Activated T-helper 1 cell treated with anti-CD3 and anti-CD28 coated beads, Interleukin-2, amount 50 U/mL, for 16 hours (primary cell): ENCODE measurements at places on chromosomes 16 and 17.

DNA sequence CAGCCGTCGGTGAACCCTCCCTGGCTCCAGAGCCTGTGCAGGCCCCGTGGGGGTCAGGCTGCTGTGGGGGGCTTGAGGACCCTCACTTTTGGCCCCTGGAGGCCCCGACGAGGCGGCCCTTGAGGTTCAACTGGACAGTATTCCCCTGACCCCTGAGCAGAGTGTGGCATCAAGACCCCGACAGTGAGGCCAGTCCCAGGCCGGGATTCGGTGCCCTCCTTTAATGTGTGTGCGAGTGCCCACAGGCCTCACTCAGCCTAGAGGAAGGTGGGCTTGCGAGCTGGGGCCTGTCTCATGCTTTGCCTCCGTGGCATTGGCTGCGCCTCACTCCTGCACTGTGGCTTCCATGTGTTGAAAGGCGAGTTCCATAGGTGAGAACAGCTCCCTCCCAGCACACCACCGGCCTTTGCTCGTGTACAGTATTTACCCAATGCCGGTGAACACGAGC is 94.5 kb downstream of the METRNL start:
- DNase-seq = no peak

DNA sequence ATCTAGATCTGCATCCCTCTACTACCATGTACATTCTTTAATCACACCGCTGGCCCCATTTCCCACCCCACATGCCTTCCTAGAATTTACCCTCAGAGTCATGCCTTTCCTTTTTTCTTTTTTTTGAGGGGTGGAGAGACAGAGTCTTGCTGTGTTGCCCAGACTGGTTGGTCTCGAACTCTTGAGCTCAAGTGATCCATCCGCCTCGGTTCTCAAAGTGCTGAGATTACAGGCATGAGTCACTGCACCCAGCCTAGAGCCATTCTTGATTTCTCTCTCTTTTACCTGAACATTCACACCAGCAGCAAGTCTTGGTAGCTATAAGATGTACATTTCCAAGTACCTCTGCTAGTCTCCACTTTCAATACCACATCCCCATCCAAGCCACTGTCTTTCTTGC is 2.1 kb downstream of the PAGR1 start:
- no peak for DNase-seq

DNA sequence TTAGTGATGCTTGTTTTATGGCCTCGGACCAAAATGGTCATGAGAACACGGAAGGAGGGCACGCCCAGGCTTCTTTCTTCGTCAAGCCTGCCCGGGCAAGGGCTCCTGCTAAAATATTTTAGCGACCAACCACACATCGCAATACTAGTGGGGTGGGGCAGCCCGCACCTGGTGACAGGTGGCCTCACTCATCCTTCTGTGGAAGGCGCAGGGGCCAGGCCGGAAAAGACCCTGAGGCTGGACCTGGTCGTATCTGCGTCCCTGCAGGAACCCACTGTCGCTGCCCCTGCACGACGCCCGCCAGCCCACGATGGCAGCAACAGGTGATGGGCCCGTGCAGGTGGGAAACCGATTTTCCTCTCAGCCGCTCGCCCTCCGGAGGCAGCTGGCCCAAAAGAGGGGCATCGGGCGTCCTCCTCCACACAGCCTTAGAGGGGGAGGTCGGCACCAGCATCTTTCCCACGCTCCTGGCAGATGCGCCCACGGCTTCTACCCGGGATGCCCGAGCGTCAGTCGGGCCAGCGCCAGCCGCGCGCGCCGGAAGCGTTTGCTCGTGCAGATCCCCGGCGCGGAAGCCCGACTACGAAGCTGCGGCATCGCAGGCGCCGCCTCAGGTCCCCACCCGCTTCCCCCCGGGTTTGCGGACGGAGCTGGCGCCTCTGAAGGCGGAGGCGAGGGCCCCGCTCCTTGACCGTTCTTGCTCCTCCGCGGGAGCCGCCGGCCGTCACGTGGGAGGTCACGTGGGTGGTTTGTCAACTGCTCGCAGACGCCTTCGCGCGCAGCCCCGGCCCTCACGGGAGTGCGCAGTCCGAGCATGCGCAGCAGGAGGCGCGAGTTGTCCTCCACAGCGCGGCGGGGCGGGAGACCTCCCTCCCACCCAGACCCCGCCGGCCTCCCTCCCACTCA is 22.8 kb upstream of the FOXK2 start:
- DNase-seq = peak; percentile 70

DNA sequence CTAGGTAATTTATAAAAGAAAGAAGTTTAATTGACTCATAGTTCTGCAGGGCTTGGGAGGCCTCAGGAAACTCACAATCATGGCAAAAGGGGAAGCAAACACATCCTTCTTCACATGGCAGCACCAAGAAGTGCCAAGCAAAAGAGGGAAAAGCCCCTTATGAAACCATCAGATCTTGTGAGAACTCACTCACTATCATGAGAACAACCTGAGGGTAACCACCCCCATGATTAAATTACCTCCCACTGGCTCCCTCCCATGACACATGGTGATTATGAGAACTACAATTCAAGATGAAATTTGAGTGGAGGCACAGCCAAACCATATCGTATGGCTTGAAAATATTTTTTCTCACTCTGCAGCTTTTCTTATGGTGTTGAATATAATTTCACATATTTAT is 151.7 kb downstream of the ANKFN1 start:
- no peak for DNase-seq

GRCh38 chr16:78836802-78837491 is 737.5 kb downstream of the WWOX start:
- DNase-seq = no peak

DNA sequence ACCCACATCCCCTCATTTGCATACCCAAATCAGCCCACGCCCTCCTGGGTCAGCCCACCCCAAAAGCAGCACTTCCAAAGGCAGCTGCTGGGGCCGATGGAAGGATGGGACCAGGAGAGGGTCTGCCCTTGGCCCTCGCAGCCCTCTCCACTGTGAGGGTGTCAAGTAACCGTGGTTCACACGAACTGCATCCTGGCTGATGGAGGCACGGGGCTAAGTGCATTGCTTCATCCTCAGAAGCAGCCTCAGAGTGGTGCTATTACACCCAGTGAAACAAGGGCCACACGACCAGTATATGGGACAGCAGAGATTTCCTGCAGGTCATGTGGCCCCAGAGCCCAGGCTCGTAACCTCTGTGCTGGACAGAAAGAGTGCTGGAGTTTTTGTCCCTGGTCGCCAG is 13.2 kb upstream of the ATP2A3 start:
- no peak for DNase-seq

- DNase-seq = no peak
These were observed 76.0 kb downstream of the IRX3 start for GRCh38 chr16:54210452-54211125.

DNA sequence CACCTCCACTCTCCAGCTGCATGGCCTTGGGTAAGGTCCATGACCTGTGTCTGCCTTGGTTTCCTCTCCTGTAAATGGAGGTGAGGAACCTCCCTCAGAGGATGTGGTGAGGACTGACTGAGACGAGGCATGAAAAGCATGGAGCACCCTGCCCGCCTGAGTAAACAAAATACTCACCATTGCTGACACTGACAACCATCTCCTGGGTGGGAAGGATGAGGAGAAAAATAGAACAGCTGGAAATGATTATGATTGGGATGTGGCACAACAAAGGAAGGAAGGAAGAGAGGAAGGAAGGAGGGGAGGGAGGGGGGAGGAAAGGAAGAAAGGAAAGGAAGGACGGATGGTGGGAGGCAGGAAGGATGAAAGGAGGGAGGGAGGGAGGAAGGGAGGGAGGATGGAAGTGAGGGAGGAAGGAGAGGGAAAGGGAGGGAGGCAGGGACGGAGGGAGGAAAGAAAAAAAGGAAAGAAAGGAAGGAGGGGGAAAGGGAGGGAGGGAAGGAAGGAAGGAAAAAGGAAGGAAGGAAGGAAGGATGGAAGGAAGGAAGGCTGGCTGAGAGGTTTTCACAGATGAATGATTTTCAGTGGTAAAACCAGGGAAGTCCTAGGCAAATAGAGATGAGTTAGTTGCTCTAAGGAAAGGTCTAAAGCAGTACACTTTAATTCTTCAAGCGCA is 276.5 kb upstream of the XYLT1 start:
- DNase-seq = no peak

GRCh38 chr16:67302970-67303369 is 23.6 kb downstream of the KCTD19 start:
- no peak for DNase-seq

DNA sequence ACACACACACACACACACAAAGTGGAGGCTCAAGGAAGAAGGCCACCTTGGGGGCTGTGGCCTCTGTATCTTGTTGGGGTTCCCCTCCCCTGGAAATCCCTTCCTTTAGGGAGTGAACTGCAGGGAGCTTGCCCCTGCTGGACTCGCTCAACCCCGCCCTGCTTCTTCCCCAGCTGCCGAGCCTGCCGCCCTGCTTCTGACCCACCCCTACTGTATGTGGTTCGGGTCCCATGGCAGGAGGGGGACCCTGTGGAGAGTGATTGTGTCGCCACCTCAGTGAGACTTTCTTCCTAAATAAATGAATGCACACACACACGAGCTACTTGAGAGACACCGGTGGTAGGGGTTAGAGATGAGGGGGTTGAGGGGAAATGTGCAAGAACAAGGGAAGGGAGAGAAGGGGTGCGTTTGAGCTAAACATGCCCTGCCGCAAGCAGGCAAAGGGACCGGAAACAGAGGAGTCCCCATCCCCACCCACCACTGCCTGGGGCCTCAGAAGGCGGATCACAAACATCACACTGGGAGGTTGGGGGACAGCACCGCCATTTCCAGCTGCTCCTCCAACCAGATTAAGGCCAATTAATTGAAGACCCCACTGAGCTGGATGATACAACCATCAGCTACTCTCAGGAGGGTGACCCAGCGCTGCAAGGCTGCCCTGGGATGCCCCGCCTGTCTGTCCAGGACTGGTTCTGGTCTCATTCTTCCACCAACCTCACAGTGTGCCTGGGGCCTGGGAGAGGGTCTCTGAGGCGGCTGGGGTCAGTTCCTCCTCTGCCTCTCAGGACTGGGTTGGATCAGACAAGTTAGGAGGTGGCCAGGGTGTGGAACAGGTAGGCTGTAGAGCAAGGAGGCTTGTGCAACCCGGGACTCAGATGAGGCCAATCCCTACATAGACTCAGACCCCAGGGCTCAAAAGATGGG is 98.9 kb downstream of the SDK2 start:
- no peak for DNase-seq

GRCh38 chr16:74710401-74710800 is 9.7 kb upstream of the MLKL start:
- no peak for DNase-seq

GRCh38 chr17:50986989-50987660 is 121.0 kb upstream of the TOB1 start:
- DNase-seq = no peak

DNA sequence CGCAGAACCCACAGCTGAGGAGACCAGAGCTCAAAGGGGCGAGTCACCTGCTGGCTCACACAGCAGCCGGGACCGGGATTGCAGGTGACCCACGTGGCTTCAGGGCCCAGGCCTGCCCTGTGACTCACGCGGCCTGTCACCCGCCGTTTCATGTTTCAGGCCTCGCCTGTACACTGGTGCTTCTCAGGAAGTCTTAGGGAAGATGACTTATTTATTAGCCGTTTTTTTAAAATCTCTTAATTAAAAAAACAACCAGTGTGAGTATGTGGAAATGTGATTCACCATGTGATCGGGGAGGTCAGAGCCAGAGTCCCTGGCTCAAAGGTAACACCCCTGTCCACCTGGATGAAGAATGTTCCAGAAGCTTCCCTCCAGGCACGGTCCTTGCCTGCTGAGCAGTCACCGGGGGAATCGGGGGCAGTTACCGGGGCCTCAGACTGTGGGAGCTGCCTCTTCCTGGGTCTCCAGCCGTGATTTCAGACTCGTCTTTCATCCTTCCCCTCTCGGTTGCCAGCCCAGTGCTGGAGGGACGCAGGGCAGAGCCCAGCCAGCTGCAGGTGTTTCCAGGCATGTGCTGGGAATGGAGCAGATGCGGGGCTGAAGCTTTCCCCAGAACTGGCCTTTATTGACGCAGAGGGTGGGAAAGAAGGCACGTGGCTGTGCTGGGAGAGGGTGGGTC is 49.3 kb downstream of the CMIP start:
- no peak for DNase-seq

GRCh38 chr16:53781023-53781605 is 77.2 kb downstream of the FTO start:
- no peak for DNase-seq

- no peak for DNase-seq
These were observed 173.6 kb downstream of the IRF8 start for GRCh38 chr16:86072328-86073102.

- peak; percentile 36 for DNase-seq
These were observed 6.1 kb downstream of the MT1H start for GRCh38 chr16:56675685-56676210.

- no peak for DNase-seq
These were observed 918.4 kb upstream of the SOX9 start for GRCh38 chr17:71202449-71202848.

DNA sequence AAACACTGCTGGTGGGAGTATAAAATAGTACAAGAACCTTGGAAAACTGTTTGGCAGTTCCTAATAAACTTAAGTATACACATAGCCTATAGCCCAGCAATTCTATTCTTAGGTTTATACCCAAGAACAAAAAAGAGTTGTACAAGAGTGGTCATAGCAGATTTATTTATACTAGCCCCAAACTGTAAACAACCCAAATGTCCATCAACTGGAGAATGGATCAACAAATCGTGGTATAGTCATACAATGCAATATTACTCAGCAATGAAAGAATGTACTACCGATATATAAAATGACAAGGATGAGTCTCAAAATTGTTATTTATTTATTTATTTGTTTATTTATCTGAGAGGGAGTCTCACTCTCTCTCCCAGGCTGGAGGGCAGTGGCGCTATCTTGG is 23.1 kb downstream of the GNGT2 start:
- DNase-seq = no peak

- DNase-seq = no peak
These were observed 42.0 kb downstream of the TNFRSF13B start for GRCh38 chr17:16929757-16930520.

GRCh38 chr17:49404361-49404760 is 10.3 kb downstream of the PHB1 start:
- DNase-seq = no peak

GRCh38 chr17:14310101-14310500 is 9.2 kb downstream of the HS3ST3B1 start:
- DNase-seq = no peak

DNA sequence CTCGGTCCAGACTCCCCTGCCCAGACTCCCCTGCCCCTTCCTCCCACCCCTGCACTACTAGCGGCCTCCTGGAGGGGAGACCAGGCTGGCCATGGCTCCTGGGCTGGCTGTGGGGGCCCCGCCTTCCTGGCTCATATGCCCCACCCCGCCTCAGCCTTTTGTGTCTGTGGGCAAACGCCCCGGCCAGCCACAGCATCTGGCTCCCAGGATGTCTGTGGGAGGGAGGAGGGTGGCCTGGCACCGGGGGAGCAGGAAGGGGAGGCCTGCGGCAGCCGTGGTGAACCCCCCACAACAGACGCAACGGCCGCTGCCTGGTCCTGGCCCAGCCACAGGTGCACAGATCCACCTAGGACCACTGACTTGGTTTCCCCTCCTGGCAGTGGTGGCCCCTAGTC is 32.9 kb downstream of the BAHCC1 start:
- DNase-seq = no peak

DNA sequence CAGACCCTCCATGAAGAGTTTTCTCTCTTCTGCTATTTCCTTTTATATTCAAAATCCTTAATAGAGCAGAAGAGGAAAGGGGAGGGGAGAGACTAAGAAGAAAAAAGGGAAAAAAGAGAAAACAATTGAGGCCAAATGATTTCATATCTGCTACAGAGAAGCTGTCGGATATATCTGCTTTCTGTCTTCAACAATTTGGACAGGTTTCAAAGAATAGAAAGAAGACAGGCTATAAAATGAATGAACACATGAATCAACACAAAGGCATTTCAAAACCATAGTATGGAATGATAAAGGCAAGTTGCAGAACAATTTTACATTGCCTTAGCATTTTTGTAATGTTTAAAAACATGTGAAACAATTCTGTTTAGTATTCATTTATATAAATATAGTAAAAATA is 4.7 kb upstream of the CMTR2 start:
- DNase-seq = no peak
